A172 (cell line): ENCODE measurements at places on chromosomes 5 and 9.

DNA sequence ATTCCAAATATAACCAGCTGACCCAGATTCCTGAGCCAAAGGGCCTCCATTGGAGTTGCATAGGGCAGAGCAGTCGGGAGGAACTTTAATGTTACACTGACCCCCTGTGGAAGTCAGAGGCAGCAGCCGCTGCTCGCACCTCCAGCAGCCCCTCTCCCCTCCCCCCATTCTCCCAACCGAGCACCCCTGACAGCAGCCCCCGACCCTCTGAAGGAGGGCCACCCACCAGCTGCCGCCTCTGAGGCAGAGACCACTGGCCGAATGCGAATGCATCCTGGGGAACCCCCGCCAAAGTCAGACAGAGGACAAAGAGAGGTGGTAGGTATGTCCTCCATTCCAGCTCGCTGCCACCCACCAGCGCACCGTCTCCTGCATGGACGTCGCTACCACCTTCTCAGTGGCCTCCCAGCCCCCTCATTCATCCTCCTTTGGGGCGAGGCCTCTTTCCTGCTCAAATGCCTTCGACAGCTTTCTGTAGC, 231.0 kb downstream of the CDK5RAP2 start:
- DNase-seq = peak; percentile 65

GRCh38 chr9:76022317-76022716, 131.8 kb downstream of the PCSK5 start:
- DNase-seq = no peak

DNA sequence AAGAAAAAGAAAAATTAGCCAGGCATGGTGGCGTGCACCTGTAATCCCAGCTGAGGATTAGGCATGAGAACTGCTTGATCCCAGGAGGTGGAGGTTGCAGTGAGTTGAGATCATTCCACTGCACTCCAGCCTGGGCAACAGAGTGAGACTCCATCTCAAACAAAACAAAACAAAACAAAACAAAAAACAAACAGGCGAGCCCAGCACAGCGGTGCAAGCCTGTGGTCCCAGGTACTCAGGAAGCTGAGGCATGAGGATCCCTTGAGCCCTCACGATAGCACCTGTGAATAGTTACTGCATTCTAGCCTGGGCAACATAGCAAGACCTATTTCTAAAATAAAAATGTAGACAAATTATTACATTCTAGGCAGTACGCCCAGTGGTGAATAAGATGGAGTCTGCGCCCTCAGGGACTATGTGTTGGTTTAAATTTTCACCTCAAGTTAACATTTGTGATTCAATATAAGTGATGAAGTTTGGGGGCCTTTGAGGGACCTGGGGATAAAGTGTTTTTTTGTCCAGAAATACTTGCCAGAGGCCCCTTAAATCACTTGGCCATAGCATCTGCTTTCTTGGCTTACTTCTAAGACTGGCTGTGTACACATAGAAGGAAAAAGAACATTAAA, 3.4 kb upstream of the GAPVD1 start:
- no peak for DNase-seq

- no peak for DNase-seq
Measured at GRCh38 chr5:96816991-96817390, 9.2 kb upstream of the ERAP1 start.

DNA sequence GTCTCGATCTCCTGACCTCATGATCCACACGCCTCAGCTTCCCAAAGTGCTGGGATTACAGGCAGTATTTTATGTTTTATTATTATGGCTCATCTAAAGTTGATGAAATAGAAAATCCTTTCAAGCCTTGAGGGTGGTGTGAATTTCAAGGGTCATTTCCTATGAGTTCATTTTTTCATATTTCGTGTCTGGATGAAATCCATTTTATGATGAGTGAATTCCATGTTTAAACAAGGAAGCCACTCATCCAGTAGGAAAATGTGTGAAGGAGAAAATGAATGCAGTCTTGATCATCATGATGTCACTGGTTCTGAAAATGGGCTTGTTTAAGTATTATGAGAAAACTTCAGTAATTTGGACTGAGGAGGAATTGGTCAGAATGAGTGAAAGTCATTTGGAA, 74.6 kb upstream of the ZSWIM6 start:
- DNase-seq = no peak

- DNase-seq = no peak
Measured at GRCh38 chr5:31225118-31225517, 31.6 kb downstream of the CDH6 start.

- DNase-seq = no peak
Measured at GRCh38 chr9:4886698-4887097, 94.0 kb downstream of the RCL1 start.

GRCh38 chr5:172428224-172429166, 25.8 kb downstream of the SH3PXD2B start:
- no peak for DNase-seq

DNA sequence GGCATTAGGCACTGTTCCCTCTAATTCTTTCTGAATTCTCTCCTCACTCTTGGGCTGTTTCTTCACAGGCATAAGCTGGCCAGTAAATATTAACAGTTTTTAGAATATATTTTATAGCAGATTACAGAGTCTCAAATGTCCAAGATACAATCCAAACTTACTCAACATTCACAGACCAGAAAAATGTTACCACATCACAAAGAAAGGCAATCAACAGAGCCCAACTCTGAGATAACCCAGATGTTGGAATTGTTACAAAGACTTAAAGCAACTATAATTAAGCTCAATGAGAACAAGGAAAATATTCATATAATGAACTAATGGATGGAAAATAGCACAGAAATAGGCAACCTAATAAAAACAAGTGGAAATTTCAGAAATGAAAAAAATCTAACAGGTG, 401.1 kb upstream of the RGMB start:
- no peak for DNase-seq

DNA sequence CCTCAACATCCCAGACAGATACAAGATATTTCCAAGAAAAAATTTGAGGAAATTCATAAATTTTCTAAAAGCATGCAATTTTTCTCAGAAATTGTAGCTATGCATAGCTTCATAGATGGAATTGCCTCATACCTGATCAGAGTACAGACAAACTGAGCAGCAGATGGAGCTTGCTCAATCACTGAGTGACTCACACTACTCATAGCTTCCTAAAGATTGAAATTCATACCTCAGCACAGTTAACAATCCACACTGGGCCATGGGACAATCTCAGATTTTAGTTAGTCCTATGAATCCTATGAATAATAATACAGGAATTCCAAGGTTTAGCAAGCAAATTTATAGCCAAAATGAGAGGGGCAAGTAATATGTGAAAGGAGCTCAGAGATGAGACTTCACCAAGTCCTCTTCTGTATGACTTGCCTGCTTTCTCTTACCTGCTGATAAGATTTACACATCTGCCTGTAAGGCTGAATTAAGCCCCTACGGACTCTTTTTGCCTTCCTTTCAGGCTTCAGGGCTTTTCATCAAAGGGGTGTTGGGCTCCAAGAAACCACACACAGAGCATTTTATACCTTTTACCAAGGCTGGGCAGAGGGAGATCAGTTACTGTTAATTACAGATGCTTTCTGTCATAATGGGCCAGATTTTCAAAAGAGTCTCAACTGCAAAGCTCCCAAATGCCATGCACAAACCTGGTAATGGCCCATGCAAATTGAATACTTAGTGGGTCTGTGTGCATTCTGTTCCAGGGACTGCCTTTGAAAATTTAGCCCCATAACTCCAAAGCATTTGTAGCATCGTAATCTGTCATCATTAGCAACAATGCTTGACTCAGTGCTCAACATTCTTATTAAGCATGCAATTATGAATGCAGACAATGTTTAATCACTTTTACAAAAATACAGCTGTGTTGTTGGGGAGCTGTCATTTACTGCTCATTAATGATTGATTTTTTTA, 439.3 kb downstream of the DTWD2 start:
- DNase-seq = no peak

DNA sequence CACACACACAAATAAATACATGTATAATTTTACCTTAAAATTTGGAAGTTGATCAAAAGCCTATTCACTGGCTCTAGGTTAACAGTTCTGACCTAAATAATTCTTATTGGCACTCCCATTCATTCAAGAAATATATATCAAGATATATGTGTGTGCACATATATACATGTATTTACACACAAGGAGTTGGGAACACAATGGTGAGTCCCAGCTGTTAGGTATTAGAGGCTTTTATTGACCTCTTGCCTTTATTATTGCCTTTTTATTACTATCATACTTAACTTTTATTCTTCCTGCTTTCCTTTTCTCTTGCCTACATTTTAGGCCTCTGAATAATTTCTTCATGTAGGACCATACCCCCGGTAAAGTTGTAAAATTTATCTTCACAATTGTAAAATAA, 25.0 kb downstream of the CCDC152 start:
- DNase-seq = no peak

- no peak for DNase-seq
Measured at GRCh38 chr5:73297430-73297829, 124.4 kb downstream of the TMEM174 start.

GRCh38 chr5:125140220-125140619, 393.8 kb upstream of the ZNF608 start:
- no peak for DNase-seq

GRCh38 chr5:173857234-173857633, 30.9 kb upstream of the CPEB4 start:
- no peak for DNase-seq

- DNase-seq = no peak
Measured at GRCh38 chr9:19479874-19480273, 71.1 kb downstream of the ACER2 start.

- DNase-seq = no peak
Measured at GRCh38 chr5:83472508-83473345, 1.2 kb downstream of the VCAN start.

- no peak for DNase-seq
Measured at GRCh38 chr5:50299896-50300295, 141.2 kb downstream of the EMB start.

GRCh38 chr9:3045153-3045552, 201.3 kb upstream of the PUM3 start:
- no peak for DNase-seq

DNA sequence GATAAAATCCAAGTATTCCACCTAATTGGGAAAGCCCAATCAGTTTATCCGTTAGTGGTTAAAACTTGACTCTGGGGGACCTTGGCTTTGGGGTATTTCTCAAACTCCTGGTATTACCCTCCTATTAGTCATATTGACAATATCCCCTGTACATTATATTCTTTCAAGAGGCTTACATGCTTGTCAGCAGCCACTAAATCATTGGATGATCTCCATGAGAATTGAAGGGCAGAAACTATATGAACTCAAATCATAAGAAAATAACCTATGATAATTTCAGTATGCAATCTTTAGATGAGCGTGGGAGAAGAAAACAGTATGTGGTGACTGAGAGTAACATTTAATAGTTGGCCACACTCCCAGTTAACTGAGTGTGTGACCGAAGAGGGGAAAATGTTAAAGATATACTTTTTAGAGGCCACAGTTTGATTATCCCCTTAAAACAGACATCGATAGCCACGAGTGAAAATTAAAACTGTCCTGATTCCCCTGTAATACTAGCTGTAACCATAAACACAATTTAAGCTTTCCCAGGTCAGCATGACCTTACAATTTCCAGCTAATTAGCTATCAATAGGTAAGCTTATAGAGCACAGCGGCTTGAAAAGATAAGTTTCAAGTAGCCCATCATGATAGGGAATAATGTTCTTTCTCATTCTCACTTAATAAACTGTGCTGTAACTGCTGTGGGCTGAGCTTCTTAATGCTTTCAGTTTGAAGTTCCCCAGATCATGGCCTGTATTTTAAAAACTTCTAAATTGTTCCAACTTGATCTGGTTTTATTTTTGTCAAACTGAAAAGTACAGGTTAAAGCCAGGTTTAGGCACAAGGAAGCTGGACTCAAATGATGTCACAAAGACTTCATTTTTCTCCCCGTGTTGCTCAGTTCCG, 58.6 kb downstream of the PUM3 start:
- DNase-seq = no peak

DNA sequence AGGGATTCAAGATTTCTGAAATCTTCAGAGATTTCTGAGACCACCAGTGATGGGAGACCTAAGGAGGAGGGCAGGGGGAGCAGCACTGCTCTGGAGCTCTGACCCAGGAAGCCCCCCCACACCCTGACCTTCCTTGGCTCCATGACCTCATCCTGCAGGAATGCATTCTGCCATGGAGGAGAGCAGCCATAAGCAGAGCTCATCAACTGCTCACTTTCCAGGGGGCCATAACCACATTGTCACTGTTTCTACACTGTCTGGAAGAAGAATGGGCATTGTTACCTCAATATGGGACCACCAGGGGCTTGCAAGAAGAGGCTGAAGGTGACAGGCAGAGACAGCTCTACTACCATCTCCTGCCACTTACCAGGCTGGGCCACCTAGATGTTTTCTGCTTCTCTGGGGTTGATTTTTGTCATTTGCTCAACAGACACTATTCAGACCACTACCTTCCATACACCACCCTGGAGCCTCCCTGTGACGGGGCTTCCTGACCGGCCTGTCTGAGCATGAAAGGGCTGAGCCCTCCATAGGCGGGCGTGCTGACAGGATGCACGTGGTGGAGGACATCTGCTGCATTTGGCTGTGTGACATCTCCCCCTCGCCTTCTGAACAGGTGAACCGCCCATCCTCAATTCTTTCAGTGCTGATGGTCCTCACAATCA, 2.3 kb upstream of the TSC1 start:
- peak; percentile 74 for DNase-seq

GRCh38 chr5:94908889-94909480, 290.5 kb downstream of the SLF1 start:
- peak; percentile 57 for DNase-seq

DNA sequence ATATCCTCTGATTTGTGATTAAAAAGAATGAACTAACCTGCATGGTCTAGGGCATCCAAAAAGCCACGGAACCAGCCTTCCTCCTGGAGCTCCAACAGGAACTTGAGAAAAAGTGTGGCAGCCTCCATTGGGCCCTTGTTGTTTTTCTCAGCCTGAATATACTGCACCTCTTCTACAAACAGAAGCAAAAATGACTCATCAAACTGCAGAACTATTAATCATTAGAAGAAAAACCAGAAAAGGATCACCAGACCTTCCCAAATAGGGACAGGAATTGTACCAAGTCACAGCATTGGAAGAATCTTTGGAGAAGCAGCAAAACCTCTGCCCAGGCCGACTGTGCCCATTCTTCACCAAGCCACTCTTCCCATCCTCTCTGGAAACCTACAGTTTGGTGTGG, 25.2 kb downstream of the RIGI start:
- peak; percentile 47 for DNase-seq

DNA sequence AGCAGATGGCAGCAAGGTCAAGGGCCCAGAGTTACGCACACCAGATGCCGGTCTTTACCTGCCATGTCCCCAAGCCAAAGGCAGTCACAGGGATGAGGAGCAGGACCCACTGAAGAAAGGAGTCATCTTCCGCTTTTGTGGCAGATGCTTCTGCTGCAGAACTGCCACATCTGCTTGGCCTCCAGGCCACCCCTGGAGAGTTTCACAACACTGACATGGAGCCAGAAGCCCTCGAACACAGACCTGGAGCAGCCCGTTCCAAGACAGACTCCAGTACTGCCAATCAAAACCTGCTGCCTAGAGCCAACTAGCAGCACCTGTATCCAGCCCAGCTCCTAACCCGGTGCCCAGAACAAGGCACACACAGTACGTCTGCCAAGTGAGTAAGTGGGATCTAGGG, 1.5 kb downstream of the SURF1 start:
- DNase-seq = no peak
